ENCODE measurements at places on chromosomes 3 and 15.

DNA sequence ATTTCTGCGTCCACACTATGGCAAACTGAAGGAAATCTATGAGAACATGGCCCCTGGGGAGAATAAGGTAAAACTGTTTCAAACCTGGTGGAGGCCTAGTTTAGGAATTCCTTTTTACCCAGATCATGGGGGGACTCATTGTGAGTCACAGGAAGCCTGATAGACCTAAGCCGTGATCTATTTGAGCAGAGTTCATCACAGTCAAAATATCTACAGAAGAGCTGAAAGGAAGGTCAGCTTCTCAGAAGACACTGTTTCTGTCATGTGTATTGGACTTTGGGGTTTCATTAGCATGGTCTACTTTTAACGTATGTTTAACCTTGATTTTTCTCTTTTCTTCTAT is 1.3 kb downstream of the PSMD2 start:
- no peak for DNase-seq

DNA sequence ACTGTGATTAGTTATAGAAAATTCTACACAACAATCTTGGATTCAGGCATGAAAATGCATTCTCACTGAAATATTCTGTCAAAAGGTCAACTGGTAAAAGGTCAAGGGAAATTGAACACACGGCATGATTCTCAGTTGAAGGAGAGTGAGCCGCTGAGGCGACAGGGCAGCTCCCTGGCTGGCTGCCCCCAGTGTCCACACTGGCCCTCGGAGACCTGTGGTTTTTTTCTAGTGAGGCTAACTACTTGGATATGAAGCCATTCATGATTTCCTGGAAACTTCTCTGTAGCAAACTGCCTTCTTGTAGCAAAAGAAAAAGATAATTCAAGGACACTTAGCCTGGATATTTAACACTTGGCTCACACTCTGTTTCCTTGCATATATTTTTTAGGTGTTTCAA is 37.2 kb downstream of the AADACL2 start:
- no peak for DNase-seq

DNA sequence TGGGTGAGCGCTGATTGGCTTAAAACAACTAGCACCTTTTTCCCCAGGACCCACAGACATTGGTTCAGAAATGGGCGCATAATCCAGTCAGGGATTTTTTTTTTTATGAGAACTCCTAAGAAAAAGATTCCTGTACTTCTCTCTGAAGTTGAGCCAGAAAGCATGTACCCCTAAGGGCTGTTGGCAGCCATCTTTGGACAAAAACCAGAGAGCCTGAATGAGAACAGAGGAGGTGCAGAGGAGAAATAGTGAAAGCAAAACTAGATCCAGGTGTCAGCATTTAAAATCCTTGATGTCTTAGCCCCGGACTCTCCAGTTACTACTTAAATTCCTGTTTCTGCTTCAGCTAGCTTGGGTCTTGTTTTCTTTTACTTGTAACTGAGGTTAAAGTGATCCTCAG is 1.9 kb upstream of the SLC27A2 start:
- no peak for DNase-seq

DNA sequence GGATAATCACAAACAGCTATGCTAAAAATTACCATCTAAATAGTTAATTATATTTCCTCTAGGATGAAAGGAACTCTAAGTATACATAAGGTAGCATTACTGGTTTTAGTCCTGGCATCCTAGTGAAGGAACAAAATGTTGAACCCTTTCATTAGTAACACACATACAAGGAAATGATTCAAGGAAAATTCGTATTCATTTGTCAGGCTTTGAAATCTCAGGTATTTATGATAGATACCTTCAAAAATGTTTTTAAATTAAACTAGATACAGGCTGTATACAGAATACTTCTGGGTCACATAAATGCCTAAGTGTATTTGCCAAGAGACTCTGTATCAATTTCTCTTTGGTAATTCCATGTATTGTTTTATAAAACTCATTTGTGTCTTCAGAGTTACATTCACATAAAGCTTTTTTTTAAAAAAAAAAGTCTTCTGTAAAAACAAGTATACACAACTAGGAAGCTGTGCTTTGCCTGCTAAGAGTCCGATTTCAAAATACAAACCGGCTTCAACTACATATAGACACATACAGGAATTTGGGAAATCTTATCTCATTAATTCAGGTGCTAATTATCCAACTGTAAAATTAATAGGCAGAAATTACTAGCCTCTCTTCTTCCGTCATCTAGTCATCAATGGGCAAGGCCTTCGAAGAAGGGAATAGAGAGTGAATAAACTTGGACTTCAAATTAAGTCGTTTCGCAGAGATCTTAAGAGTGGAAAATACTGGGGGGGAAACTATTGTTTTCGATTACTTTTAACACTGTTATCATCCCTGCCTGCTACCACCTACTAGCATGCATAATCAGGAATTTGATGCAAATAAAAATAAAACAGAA is 1.3 kb downstream of the SECISBP2L start:
- DNase-seq = no peak

DNA sequence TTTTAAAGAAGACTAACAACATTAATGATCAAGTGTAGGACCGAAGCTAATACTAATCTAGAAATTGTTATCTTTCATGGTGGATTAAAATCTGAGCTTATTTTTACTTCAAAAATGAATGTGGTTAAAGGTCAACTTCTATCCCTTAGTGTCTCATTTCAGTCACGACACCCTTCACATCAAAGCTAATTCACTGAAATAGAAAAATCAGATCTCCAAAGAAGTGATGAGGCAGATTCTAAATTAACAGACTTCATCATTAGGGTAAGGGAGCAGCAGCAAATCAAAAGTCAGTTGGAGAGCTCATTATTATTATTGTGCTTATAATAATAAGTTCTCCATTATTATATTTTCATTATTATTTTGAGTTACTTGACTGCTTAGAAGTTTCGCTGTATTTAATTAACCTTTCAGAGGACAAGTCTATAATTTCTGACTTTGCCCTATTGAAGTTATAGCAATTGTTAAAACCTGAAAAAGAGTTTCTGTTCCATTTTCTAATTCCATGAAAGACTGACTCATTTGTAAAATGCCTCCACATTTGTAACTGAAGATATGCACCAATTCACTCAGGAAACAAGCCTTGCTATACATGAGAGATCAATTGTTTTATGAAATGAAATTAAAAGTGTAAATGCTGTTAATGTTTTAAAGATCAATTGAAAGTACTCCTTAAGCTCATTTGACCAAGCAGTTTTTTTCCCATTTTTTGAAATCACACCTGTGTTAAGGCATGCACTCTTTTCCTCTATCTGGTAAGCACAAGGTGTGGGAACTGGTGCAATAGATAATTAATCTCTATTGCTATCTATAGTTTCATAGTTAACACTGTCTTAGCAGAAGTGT is 23.1 kb upstream of the CMC1 start:
- no peak for DNase-seq

GRCh38 chr3:29100292-29100691 is 180.6 kb upstream of the RBMS3 start:
- no peak for DNase-seq

Measured in H1 (cell line).